ENCODE measurements at places on chromosomes 16 and 17. TPM values are rescaled to one million over a fixed set of nuclear protein-coding genes. Genes with fewer than 3 reads are reported as not detected.
A peak's percentile ranks its signal among the peaks of the same experiment; 100 is the strongest.

DNA sequence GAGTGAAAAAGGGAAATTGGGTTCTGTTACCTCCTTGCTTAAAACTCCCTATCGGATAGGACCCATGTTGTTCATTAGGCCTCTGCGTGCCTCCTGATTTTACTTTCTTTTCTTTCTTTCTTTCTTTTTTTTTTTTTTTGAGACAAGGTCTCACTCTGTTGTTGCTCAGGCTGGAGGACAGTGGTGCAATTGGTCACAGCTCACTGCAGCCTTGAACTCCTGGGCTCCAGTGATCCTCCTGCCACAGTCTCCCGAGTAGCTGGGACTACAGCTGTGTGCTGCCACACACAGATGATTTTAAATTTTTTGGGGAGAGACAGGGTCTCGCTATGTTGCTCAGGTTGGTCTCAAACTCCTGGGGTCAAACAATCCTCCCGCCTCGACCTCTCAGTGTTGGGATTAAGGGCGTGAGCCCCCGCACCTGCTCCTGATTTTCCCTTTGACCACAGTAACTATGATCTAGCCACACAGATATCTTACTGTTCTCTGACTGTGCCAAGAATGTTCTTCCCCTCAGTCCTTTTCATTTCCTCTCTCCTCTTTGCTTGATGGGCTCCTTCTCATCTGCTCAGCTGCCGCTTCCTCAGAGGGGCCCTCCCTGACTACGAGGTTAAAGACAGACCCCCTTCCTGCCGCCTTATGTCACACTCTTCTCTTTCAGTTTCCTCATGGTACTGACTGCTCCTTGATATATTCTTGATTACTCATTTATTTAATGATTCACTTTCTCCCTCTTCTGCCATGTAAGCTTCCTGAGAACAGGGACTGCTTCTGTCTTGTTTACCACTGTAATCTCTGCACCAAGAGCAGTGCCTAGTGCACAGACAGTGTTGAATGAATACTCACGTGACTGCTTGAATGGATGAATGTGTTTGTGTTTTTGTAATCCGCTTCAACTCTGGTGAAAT, 44.3 kb downstream of the LCMT1 start:
- H3K4me1 ChIP-seq: no peaks in the 10 kb centered on the region
- no peaks in the 10 kb centered on the region for H3K27me3 ChIP-seq
- H3K4me3 ChIP-seq: no peak overlapping the region
- no peak for DNase-seq
- H3K27ac ChIP-seq: no peak overlapping the region
- H3K36me3 ChIP-seq: peaks cover 19% of the 10 kb centered on the region

GRCh38 chr16:55488306-55488705, 9.3 kb downstream of the MMP2 start:
- H3K4me1 ChIP-seq: no peaks in the 10 kb centered on the region
- H3K27ac ChIP-seq: no peak overlapping the region
- H3K27me3 ChIP-seq: no peaks in the 10 kb centered on the region
- no peak for DNase-seq
- H3K36me3 ChIP-seq: peaks cover 32% of the 10 kb centered on the region

DNA sequence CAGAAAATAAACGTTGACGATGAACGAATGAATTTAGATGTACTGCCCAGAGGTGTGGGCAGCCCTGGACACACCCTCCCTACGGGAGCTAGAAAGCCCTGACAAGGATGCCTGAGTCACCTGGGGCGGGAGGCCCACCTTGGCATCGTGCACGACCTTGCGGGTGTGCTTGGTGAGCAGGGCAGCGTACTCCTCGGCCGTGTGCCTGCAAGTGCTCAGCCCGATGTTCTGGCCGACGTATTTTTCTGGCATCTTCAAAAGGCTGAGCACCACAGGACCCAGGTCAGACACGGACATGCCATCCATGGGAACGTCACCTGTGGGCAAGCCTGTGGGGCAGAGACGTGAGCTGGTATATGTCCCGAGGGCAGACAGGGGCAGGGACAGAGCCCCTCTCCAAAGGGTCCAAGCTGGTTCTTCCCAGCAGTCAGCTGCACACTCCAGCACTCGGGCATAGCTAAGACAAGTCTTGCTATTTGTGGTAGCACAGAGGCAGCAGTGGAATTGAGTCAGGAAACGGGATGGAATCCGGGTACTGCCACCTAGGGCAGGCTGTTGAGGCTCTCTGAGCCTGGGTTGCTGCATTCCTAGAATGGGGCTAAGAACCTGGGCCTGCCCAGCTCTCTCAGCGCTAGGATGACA, 10.8 kb downstream of the NMRAL1 start:
- peaks cover 43% of the 10 kb centered on the region for H3K36me3 ChIP-seq
- no peak overlapping the region for H3K27ac ChIP-seq
- no peak overlapping the region for H3K4me3 ChIP-seq
- H3K27me3 ChIP-seq: no peaks in the 10 kb centered on the region

DNA sequence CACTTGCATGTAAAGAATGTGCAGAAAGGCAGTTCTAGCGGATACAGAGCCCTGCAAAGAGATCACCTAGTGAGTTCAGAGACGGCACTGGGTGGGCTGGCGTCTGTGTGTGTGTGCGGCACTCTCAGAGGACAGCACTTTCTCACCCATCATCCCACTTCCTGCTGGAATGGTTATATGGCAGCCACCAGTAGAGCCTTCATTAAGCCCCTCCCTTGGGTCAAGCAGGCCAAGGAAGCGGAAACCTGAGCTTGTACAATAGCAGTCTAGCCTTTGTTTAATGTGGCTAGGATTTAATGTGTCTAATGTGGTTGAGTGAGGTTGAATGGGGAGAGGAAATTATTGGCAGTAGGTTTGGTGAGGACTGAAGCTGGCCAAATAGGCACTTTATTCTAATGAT, 88.3 kb upstream of the ELAC2 start:
- H3K27me3 ChIP-seq: no peaks in the 10 kb centered on the region
- no peak overlapping the region for H3K4me3 ChIP-seq
- H3K36me3 ChIP-seq: no peaks in the 10 kb centered on the region

DNA sequence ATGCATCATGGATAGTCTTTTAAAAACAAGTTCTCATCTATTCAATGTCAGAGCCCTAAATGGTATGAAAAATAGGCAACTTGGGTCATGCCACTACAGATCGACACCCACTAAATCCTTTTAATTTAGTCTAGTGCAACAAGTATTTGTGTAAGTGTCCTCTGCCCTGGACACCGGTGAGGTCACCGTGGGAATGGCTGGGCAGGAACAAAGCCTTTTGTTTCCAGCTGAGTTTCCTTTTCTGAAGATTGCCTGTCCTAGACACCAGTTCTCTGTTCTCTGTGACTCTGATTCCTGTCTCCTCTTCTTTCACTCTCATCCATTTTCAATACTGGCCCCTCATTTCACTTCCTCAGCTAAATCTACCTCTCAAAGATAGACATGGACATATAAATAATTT, 446.5 kb downstream of the MAF start:
- no peak overlapping the region for H3K4me3 ChIP-seq
- no peak for DNase-seq
- no peaks in the 10 kb centered on the region for H3K4me1 ChIP-seq

Gene CRYBA1
- total RNA-seq: not detected

Gene GPR142
- 0.85 TPM for total RNA-seq

DNA sequence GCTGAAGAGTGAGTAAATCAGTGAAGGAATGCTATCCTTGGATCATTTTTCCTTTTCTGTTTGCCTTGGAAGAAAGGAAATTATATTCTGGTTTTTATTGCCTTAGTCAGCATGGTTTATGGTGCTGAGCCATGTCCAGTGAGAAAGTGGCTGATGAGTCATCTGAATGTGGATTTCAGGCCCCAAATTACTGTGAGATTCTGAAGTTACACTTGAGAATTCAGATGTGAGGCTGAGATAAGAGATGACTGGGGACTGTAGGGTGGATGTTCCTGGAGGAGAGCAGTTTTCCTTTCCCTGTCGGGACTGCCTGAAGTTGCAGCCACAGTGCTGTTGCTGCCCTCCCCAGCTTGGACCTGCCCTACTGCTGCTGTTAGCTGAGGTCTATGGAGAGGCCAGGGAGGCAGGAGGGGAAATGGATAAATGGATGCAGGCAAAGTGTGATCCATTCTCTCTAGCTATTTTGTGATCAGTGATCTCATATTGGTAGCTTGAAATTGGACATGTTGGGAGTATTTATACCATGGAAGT, 4.2 kb upstream of the MAP3K14 start:
- peaks cover 27% of the 10 kb centered on the region for H3K4me1 ChIP-seq
- no peak overlapping the region for H3K4me3 ChIP-seq
- no peaks in the 10 kb centered on the region for H3K27me3 ChIP-seq
- no peak for DNase-seq

DNA sequence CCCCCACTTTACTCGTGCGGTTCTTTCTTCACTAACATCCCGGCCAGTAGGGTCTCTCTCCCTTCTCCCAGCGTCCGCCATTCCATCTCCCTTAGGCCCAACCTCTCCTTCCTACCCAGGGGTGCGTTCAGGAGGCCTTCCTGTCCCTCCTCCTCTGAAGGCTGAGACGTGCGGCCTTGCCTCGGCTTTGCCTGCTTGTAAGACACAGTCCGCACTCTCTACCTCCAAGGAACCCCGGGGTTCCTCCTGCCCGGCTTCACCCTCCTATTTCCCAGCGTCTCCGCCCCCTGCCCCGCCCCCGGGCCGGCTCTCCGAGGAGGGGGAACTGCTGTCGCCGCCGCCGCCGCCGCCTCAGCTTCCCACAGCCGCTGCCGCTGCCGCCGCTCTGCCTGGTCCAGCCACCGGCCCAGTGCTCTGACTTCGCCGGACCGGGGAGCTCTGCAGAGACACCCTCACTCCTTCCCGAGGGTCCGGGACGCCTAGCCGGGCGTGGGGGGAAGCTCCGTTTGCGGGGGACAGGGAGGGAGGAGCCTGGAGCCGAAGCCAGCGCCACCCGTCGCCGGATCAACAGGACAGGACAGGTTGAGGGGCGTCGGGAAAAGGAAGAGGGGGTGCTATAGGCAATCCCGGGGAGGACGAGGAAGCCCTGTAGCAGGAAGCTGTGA, 1.2 kb upstream of the FGF11 start:
- peak overlapping the region; percentile 84 for H3K4me3 ChIP-seq
- DNase-seq: peak; percentile 96
- no peaks in the 10 kb centered on the region for H3K36me3 ChIP-seq
- H3K4me1 ChIP-seq: peaks cover 62% of the 10 kb centered on the region
- no peak overlapping the region for H3K27ac ChIP-seq

DNA sequence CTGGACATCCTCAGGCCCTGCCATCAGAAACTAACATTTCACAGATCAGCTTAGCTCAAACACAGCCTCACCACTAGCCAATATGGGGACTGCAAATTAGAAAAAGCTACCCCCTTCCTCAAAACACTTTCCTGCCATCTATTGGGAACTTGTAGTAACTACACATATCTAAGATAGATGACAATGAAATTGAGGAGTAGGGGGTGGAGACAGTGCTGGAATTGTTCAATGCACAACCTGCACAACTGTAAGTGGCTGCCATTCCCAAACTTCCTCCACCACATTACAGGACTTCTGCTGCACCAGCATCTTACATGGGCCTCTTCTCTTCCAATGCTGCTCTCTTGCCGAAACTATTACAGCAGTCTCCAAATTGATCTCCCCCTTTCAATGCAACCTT, 21.9 kb downstream of the AIPL1 start:
- H3K36me3 ChIP-seq: no peaks in the 10 kb centered on the region
- H3K27ac ChIP-seq: no peak overlapping the region
- H3K4me1 ChIP-seq: no peaks in the 10 kb centered on the region
- H3K27me3 ChIP-seq: no peaks in the 10 kb centered on the region
- H3K4me3 ChIP-seq: no peak overlapping the region

DNA sequence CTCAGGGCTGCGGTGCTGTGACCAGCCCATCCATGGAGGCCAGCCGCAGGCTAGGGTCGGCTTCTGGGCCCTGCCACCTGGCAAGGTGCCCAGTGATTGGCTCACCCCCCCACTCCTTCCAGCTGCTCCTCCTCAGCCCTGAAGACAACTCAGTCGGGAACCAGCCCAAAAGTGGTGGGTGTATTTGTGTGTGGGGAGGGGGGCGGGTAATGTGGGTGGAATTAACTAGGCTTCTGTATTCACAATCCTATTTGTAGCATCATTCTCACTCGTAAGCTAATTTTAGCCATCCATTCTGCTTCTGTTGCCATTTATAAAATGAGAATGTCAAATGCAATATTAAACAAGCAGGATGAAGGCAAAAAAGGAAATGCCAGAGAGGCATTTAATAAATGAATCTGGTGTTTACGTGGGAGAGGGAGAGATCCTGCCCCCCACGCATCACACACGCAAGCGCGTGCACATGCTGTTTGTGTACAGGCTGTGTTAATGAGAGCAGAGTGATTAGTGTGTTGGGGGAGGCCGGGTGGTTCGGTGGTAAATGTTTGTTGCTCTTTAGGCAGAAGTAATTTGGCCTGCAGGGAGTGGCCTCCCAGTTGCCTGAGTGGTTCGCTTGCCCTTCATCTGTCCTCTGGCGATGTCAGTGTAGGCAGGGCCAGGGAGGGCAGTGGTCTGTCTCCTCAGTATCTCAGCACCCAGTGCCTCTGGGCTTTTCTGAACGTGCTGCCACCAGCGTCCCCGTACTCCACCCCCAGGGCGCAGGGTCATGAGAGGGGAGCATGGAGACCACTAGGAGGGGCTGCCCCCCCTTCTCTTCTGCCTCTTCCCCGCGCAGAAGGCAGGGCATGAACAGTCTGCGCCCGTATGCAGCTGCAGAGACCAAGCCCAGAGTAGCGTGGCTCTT, 140.1 kb downstream of the CCDC182 start:
- peaks cover 74% of the 10 kb centered on the region for H3K4me1 ChIP-seq
- no peak overlapping the region for H3K4me3 ChIP-seq
- H3K36me3 ChIP-seq: peaks cover 6% of the 10 kb centered on the region
- DNase-seq: peak; percentile 90
- peak overlapping the region; percentile 80 for H3K27ac ChIP-seq

- H3K4me1 ChIP-seq: peaks cover 7% of the 10 kb centered on the region
- no peak for DNase-seq
- peaks cover 4% of the 10 kb centered on the region for H3K27me3 ChIP-seq
- H3K4me3 ChIP-seq: no peak overlapping the region
- H3K27ac ChIP-seq: no peak overlapping the region
These were observed 2.4 kb downstream of the SLC52A1 start for GRCh38 chr17:5032865-5033264.

- H3K36me3 ChIP-seq: no peaks in the 10 kb centered on the region
- DNase-seq: no peak
- no peaks in the 10 kb centered on the region for H3K27me3 ChIP-seq
- H3K4me1 ChIP-seq: no peaks in the 10 kb centered on the region
- no peak overlapping the region for H3K27ac ChIP-seq
These were observed 98.4 kb upstream of the DNAH9 start for GRCh38 chr17:11499881-11500280.

- no peak for DNase-seq
- no peak overlapping the region for H3K27ac ChIP-seq
- H3K4me1 ChIP-seq: no peaks in the 10 kb centered on the region
- no peak overlapping the region for H3K4me3 ChIP-seq
- H3K27me3 ChIP-seq: no peaks in the 10 kb centered on the region
These were observed 140.3 kb downstream of the CCT6B start for GRCh38 chr17:34820922-34821321.

Gene KCNJ16
- 0.76 TPM for total RNA-seq

Gene KAT8
- total RNA-seq: 90.1 TPM

Gene CCT6B
- total RNA-seq: 1.5 TPM

Gene FBXW10
- total RNA-seq: not detected

Gene MMP2
- 62.4 TPM for total RNA-seq

Gene ITGB4
- 165 TPM for total RNA-seq

Gene ASPHD1
- not detected for total RNA-seq

- H3K4me3 ChIP-seq: no peak overlapping the region
- H3K27ac ChIP-seq: peak overlapping the region; percentile 28
- H3K4me1 ChIP-seq: no peaks in the 10 kb centered on the region
- H3K27me3 ChIP-seq: no peaks in the 10 kb centered on the region
- no peak for DNase-seq
These were observed 9.7 kb downstream of the CDRT4 start for GRCh38 chr17:15457723-15458094.

GRCh38 chr16:26453215-26453614, 613.5 kb upstream of the C16orf82 start:
- H3K4me1 ChIP-seq: no peaks in the 10 kb centered on the region
- no peaks in the 10 kb centered on the region for H3K27me3 ChIP-seq
- no peaks in the 10 kb centered on the region for H3K36me3 ChIP-seq
- no peak overlapping the region for H3K27ac ChIP-seq
- DNase-seq: no peak
